CD4-positive, alpha-beta T cell treated with Interleukin-2 at 100 ng/mL for 4 hours (primary cell): ENCODE measurements at places on chromosomes 2 and 18.

DNA sequence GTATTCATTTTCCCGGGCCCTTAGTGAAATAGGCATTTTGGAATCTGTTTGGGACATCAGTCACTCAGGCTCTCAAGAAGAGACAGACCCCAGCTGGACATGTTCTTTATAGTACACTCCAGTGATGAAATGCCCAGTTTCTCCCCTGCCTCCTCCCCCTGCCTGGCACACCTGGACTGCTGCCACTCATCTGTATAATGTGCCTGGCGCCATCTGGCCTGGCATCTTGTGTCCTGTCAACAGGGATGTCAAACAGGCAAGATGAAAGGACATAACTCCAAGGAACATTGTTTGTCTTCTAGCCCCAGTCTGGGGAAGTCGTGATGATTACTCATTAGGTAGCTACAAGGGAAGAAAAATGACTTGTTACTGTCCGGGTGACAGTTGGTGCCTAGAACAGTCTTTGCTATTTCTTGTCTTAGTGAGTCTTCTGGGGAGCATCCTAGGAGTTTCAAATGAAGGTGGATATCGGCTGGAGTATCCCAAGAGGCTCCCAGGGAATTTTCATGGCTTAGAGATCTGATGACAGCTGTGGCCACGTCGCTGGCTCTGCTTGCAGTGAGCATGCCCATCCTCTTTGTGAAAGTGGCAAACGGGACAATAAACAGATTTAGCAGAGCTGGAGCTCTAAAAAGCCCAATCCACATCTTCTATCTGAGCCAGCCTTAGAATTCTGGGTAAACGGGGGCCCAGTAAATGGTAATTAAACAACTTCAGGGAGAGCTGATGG lies 153.6 kb downstream of the ALK start:
- no peak for DNase-seq

DNA sequence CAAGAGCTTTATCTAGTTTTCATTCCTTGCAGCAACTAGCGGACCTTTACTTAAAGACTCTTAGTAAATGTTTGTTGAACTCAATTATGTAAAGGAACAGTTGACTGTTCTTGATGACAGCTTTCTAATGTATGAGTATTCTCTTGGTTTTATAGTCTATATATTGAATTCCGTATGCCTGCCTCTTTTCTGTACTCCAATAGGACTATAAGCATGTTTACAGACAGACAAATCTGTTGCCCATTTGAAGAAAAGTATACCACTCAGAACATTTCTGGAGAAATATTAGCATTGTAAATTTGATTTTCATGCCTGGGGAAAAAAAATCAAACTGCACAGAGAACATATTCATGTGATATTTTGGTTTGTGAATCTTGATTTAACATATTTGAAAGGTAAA lies 109.5 kb downstream of the LRRTM1 start:
- no peak for DNase-seq

DNA sequence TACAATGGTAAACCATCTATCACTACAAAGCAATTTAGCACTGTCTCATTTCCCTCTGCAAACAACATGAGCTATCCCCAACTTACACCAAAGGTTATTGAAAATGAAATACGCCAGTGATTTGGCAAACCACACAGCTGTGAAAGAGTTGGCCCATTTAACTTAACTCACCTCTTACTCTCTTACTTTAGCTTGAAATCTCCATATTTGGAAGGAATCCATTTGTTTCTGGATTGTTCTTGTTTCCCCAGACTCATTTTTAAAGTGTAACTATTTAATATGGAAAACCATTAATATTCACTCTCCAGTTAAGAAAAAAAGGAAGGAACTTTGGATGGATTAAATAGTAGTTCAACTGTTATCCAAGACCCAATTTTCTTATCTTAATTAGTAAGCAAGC lies 93.7 kb upstream of the TRIB2 start:
- DNase-seq: no peak

- no peak for DNase-seq
Observed at GRCh38 chr2:85717308-85718008, 23.3 kb downstream of the GNLY start.

- no peak for DNase-seq
Observed at GRCh38 chr2:60553495-60554073, at the start of gene BCL11A. BCL11A (minus strand) TSS chr2:60553654; CDS start chr2:60553270, 384 bp downstream.

GRCh38 chr18:45213040-45213333 lies 402.3 kb upstream of the SLC14A2 start:
- no peak for DNase-seq

GRCh38 chr2:236554629-236555282 lies 14.9 kb upstream of the ACKR3 start:
- DNase-seq: no peak

DNA sequence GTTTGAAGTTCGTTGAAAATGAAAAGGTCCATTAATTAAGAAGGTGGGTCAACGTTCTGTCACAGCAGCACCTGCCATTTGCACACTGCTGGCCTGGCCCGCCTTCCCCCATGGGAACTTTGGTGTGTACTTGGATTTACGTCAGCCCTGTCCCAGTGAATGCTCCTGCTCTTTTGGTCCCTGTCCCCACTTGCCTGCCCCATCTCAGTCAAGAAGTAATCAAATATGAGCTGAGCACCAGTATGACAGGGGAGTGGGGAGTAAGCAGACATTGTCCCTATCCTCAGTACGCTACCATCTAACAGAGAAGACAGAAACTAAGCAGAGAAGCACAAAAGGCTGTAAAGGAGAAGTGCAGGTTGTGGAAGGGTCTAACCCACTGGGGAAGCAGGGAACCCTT lies 65.1 kb downstream of the SLC4A3 start:
- DNase-seq: no peak

- no peak for DNase-seq
Observed at GRCh38 chr2:43563679-43564078, 32.2 kb downstream of the THADA start.

- DNase-seq: no peak
Observed at GRCh38 chr18:46220116-46220515, 115.9 kb downstream of the HAUS1 start.

GRCh38 chr18:52325997-52326396 lies 14.0 kb upstream of the DCC start:
- no peak for DNase-seq
